Ovary (tissue), 10 donors: ENCODE measurements at places on chromosomes 3 and 15. TPM values are rescaled to one million over a fixed set of nuclear protein-coding genes. Genes with fewer than 3 reads are reported as not detected.

The SMCO1 gene
- not detected for total RNA-seq

The BHLHE40 gene
- total RNA-seq = 264 TPM

The DAZL gene
- not detected for total RNA-seq

The VEPH1 gene
- 4.6 TPM for total RNA-seq

The MYZAP gene
- total RNA-seq = 10.0 TPM

The FANCD2 gene
- 4.0 TPM for total RNA-seq

The FAM107A gene
- 25.2 TPM for total RNA-seq

The SSR3 gene
- 303 TPM for total RNA-seq

The CHRFAM7A gene
- total RNA-seq = 3.5 TPM

The UBA7 gene
- 79.2 TPM for total RNA-seq

The KIF15 gene
- total RNA-seq = 0.25 TPM

The GHSR gene
- not detected for total RNA-seq

The BCL2A1 gene
- total RNA-seq = not detected

The MUC20 gene
- 9.5 TPM for total RNA-seq

The PARP15 gene
- 0.36 TPM for total RNA-seq

The MED12L gene
- 0.69 TPM for total RNA-seq

The IQGAP1 gene
- 108 TPM for total RNA-seq

The C3orf70 gene
- 3.8 TPM for total RNA-seq

The GOLGA8K gene
- total RNA-seq = 0.61 TPM

The CD80 gene
- 0.12 TPM for total RNA-seq

The CMTM7 gene
- total RNA-seq = 7.6 TPM

The UBAP1L gene
- total RNA-seq = 4.4 TPM

The REC114 gene
- total RNA-seq = not detected

The DZIP1L gene
- 22.2 TPM for total RNA-seq

The CLCN2 gene
- 16.2 TPM for total RNA-seq

The PPP1R14D gene
- not detected for total RNA-seq

The ISLR gene
- 108 TPM for total RNA-seq

The LRRIQ4 gene
- total RNA-seq = 0.30 TPM

The ZSCAN2 gene
- 8.1 TPM for total RNA-seq

The ANKUB1 gene
- 0.22 TPM for total RNA-seq

The WNT5A gene
- 18.3 TPM for total RNA-seq

The GOLGA8M gene
- 7.6 TPM for total RNA-seq

The C3orf85 gene
- total RNA-seq = not detected

The IMPG2 gene
- total RNA-seq = 0.90 TPM

The SEMA5B gene
- total RNA-seq = 0.22 TPM

The SCAANT1 gene
- not detected for total RNA-seq

The LNP1 gene
- total RNA-seq = 4.4 TPM

The GOLGB1 gene
- total RNA-seq = 39.6 TPM

The PARP9 gene
- total RNA-seq = 23.0 TPM

The KBTBD8 gene
- total RNA-seq = 0.12 TPM

The RTP1 gene
- not detected for total RNA-seq

The ZDHHC19 gene
- 0.24 TPM for total RNA-seq

The GAP43 gene
- not detected for total RNA-seq

The GOLGA8Q gene
- total RNA-seq = 0.34 TPM

The ACKR4 gene
- total RNA-seq = 1.1 TPM

The SLC28A1 gene
- 0.48 TPM for total RNA-seq

The BFSP2 gene
- not detected for total RNA-seq

The FOXB1 gene
- not detected for total RNA-seq

The ATP13A5 gene
- not detected for total RNA-seq
